ENCODE measurements at places on chromosomes 4 and X.

- no peak for DNase-seq
These were observed 198.1 kb upstream of the NUDT6 start for GRCh38 chr4:123120473-123120872.

DNA sequence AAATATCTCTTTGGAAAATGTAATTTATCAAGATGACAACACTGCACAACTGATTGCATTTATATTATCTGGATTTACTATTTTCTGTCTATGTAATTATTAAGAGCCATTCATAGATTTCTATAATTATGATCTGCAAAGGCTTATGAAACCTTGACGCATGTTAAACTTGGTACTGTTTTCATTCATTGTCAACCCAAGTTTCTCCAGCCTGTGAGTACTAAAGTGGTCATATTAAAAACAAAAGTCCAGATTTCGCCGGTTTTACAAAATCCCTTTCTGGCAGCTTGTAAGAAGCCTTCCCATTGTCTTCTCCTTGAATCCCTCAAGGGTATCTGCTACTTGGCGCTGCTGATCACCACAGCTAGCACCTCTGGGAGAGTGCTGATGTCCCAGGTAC, 19.7 kb upstream of the GRPR start:
- DNase-seq, result no peak

GRCh38 chr4:82823062-82823461, 24.5 kb upstream of the SCD5 start:
- DNase-seq, result no peak

- DNase-seq, result no peak
These were observed 9.5 kb downstream of the RBPJ start for GRCh38 chr4:26330186-26330787.

GRCh38 chr4:87365348-87365747, 25.6 kb downstream of the HSD17B11 start:
- no peak for DNase-seq

DNA sequence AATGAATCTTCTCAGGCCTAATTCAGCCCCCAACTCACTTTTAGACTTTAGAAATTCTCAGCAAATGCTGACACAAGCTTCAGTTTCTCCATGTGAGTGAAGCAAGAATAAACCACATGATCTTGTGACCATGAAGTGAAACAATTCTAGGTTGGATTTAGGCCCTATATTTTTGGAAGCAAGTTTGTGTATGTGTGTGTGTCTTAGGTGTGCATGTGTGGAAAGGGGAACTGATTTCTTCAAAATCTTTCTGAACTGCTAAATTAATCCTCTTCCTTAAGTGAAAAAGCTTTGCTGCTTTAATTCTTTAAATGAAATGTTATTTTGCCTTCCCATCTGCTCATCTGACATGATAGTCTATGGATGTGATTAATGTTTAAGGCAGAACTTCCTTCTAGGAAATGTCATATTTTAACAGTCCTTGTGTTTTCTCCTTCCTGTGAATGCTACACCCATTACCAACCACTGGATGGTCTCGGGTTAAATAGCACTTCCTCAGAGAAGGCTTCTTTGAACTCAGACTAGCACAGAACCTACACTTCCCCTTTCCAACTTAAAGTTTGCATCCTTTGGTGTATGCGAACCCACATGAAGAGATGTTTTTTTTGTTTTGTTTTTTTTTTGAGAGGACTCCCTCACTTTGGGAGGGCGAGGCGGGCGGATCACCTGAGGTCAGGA, 1.2 kb upstream of the TMEM144 start:
- no peak for DNase-seq

GRCh38 chr4:187726485-187726884, 269.1 kb upstream of the ZFP42 start:
- no peak for DNase-seq

- peak; percentile 20 for DNase-seq
These were observed 2.1 kb downstream of the GAB3 start for GRCh38 chrX:154748712-154749339.

GRCh38 chr4:94974773-94975172, 217.0 kb downstream of the BMPR1B start:
- no peak for DNase-seq

DNA sequence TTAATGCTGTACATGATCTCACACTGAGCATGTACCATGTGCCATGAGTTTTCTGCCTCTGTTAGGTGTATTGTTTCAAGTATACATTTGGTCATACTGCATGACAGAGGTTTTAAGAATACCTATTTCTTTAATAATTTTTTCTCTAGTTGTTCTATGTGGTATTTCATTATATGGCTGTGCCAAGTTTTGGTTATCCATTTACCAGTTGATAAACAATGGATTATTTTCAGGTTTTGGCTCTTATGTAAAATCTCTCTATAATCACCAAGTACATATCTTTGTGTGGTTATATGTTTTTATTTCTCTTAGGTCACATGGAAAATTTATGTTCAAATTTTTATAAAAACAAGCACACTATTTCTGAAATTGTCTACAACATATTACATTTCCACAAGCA, 221.9 kb downstream of the GPM6A start:
- no peak for DNase-seq

DNA sequence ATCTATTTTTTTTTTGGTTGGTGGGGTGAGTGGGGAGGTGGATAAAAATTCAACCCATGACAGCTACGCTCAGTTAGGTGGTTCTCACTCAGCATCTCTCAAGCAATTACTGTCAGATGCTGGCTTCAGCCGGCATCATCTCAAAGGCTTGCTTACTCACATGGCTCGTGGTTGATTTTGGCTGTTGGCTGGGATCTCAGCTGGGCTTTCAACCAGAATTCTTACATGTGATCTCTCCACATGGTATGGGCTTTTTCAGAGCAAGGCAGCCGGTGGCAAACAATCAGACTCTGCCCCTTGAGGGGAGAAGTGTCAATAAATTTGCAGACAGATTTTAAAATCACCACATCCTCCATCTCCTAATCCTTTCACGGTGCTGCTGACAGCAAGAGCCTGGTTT, 47.2 kb downstream of the SLC34A2 start:
- DNase-seq, result no peak

DNA sequence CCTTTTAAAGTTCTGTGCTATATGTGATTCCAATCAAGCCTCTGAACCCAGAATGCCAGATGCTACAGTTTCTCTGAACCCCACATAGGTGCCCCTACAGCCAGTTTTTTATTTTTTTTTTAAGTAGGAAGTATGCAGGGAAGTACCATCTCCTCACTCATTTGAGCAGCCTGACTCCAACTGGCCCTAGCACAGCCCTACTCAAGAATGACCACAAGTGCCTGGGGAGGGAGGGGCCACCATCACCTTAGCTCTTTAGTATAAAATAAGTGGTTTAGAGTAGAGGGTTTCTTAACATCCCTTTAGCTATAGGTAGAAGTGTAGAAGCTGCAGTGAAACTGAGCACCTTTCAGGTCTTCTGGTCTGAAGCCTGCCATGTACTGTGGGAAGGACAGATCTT, 14.4 kb downstream of the MSN start:
- no peak for DNase-seq

DNA sequence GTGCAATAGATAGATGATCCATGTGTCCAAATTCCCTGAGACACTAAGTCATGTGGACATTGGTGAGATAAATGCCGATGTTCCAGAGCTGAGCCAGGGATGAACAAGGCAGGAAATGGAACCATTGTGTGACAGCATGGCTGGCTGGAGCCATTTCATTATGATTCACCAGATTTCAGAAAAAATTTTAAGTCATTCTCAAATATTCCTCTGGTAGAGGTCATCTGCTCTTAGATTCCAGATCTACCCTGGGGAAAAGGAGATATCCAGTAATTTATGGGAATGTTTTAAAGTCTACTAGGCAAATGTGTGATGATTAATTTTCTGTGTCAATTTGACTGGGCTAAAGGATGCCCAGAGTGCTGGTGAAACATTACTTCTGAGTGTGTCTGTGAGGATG, 287.3 kb downstream of the STK32B start:
- no peak for DNase-seq

- no peak for DNase-seq
These were observed 20.5 kb upstream of the WDR44 start for GRCh38 chrX:118325453-118325852.

GRCh38 chr4:77994194-77994721, 62.9 kb upstream of the FRAS1 start:
- peak; percentile 1 for DNase-seq

- no peak for DNase-seq
These were observed 15.4 kb downstream of the NKX6-1 start for GRCh38 chr4:84483688-84484087.

- DNase-seq, result no peak
These were observed 51.9 kb downstream of the MAOA start for GRCh38 chrX:43707812-43708548.

GRCh38 chrX:68421636-68422035, 11.7 kb downstream of the OPHN1 start:
- DNase-seq, result no peak

Measured in GM19239 (cell line).